Renal pelvis (tissue), 12 donors: ENCODE measurements at places on chromosomes 2 and 18. TPM values are rescaled to one million over a fixed set of nuclear protein-coding genes. Genes with fewer than 3 reads are reported as not detected.

- DNase-seq, result peak; percentile 9
Measured at GRCh38 chr2:33681364-33681757, 82.3 kb upstream of the FAM98A start.

GRCh38 chr2:176830362-176830761, 382.2 kb upstream of the HNRNPA3 start:
- DNase-seq, result no peak

DNA sequence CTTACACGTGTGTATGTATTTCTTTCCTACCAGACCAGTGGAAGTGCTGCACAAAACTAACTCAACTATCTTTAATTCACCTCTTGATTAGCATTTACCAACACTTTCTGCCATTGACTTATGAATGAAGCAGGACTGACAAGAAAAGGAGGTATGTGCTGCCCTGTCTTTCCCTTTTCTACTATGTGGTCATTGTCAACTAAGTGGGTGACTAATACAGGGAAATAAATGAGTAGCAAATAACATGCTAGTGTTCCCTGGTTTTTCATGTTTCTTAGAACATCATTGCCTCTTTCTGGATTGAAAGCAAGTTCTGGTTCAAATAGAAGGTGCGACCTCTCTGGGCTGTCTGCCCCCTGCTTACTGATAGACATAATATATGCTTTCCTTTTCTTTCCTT, 58.0 kb downstream of the LINC00305 start:
- no peak for DNase-seq

DNA sequence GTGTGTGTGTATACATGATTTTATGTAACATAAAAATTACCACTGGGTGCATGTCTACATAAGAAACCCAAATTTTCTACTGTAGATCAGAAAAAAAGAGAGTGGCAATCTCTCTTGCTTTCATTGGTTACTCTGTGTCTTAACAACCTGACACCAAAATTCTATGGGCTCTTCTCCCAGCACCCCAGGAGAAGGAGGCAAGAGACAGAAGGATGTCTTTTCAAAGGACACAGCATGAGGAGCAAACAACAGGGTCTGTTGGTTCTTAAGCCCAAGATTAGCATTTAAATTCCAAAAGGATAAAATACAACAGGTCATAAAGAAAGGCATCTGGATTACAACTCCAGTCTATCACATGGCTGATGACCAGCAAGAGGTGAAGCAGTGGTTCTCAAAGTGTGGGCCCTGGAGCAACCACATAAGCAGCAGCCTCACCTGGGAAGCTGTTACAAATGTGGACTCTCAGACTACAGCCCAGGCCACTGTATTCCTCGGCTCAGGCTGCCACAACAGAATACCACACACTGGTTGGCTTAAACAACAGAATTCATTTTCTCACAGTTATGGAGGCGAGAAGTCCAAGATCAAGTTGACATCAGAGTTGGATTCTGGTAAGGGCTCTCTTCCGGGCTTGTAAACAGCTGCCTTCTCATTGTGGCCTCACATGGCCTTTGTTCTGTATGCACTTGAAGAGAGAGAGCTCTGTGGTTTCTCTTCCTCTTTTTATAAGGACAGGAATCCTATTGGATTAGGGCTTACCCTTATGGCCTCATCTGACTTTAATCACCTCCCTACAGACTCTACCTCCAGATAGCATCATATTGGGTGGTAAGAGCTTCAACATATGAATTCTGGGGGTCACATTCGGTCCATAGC, 79.8 kb upstream of the RNF152 start:
- no peak for DNase-seq

The C2orf74 gene
- 31.8 TPM for polyA plus RNA-seq

The COL3A1 gene
- 1,230 TPM for polyA plus RNA-seq
